RKO (cell line): ENCODE measurements at places on chromosomes 6 and 20.

GRCh38 chr20:23640671-23641667 is 3.2 kb upstream of the CST3 start:
- no peak for DNase-seq

DNA sequence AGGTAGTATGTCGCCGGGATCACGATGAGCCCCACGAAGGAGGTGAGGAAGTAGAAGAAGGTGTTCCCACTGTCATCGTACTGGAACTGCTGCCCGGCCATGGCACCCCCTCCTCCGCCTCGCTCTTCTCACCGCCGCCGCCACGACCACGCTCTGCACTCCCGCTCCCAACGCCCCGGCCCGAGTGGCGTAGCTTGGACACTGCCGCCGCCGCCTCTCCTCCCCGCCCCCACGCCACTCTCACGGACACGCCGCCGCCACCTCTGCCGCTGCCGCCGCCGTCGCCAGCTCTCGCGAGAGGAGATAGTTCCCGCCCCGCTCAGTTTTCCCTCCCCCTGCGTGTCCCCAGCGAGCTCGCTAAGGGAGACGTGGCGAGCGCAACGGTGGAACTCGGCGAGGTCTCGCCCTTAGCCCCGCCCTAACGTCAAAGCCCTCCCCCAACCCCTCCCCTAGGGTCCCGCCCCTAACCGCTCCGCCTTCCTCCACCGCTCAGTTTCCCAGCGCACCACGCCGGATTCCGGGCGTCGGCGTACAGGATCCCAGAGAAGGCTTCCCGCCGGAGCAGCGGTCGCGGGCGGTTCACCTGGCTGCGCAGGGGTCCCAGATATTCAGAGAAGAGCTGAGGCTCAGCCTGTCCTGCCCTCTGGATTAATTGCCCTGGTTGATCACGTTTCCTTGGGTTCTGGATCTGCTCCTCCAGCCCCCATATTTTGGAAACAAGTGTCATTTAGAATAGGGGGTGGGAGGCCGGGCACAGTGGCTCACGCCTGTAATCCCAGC is at the start of gene SEC63:
Gene SEC63 (minus strand): TSS at position 300 of the 780 bp plus-strand sequence. CDS start 199 bp downstream, at position 101.
- DNase-seq = peak; percentile 96

- DNase-seq = no peak
These were observed 20.3 kb downstream of the SOX4 start for GRCh38 chr6:21613809-21614208.

DNA sequence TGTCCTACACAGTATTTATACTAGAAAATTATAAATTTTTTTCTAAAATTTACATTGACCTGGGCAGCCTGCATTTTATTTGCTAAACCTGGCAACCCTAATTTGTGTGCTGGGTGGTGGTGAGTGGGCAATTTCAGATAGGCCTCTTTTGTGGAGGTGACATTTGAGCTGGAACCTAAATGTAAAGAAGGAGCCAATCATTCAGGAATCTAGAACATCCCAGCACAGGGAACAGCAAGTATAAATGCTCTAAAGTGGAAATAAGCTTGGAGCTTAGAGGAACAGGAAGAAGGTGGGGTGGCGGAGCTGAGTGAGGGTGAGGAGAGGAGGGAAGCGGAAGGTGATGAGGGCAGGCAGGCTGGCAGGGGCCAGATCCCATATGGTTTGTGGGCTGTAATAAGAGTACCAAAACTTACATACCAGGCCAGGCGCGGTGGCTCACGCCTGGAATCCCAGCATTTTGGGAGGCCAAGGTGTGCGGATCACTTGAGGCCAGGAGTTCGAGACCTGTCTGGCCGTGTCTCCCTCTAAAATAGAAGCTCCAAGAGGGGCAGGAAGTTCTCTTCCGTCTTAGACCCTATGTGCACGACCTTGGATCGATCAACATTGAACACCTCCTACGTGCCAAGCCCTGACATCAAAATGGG is 549 bp upstream of the CSE1L start:
- DNase-seq = peak; percentile 31

DNA sequence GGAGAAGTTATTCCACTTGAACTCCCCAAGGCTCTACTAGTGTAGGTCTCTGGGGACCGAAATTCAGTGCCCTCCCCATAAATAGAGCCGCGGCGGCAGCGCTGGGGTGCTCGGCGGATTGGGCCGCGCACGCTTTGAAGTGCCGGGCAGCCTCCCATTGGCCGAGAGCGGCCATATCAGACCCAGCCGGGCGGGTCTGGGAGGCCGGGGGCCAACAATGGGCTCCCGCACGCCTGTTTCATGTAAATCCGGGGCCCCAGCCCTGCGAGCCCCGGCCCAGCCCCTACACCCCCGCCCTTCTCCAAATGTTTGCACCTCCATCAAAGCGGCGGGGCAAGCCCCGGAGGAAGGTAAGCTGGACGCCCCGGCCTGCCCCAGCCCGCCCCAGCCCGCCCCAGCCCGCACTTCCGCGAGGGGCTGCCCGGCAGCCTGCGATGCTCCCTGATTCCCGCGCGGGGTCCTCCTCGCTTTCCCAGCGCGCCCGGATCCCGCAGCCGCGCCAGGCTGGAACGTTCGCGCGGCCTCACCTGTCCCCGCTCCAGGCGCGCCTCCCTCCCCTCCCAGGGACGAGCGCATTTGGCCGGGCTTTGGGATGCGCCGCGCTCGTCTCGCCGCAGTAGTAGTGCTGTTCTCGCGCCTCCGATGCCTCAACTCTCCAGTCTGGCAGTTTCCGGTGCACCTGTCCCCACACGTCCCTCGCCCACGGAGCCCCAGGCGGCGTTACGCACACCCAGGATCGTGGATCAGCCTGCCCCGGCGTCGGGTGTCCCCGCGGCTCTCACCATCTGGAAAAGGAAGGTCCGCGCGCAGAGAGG is at the start of gene TBXT:
Gene TBXT (minus strand): TSS at position 51 of the 815 bp plus-strand sequence. CDS start 260 bp downstream, outside the sequence.
- DNase-seq = no peak

DNA sequence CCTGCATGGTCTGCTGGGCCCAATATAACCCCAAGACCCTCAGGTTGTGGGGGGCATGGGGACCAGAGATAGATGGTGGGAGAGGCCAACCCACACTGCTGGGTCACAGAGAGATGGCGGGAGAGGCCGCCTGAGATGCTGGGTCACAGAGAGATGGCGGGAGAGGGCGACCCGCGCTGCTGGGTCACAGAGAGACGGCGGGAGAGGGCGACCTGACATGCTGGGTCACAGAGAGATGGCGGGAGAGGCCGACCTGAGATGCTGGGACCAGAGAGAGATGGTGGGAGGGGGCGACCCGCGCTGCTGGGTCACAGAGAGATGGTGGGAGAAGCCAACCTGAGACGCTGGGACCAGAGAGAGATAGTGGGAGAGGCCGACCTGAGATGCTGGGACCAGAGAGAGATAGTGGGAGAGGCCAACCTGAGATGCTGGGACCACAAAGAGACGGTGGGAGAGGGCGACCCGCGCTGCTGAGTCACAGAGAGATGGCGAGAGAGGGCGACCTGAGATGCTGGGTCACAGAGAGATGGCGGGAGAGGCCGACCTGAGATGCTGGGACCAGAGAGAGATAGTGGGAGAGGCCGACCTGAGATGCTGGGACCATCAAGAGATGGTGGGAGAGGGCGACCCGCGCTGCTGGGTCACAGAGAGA is 133.2 kb downstream of the DLL1 start:
- no peak for DNase-seq

DNA sequence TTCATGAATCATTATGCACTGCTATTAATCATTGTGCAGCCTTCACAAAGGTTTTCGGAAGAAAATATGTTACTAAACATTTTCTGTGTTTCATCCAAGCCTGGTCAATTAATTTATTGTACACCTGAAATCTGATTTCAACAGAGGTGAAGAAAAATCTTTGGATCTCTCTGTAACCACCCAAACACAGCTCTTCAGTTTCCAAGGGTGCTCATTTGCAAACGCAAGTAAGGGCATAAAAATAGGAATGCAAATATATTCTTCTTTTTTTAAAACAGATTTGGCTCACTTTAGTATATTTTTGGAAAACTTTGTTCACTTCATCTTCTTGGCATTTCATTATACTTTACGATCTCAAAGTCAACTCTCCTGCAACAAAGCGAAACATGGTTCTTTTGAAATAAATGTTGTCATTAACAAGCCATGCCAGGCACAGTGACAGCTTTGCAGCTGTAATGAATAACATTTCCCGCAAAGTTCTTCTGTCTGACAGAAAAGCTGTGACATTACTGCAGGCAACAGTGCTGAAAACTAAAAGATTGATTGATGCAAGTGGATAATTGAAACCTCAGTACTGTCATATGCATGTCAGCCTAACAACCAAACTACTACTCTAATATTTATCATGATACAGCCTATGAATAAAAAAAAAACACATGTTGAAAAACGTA is 348.3 kb downstream of the FRK start:
- no peak for DNase-seq

- no peak for DNase-seq
These were observed 343.8 kb downstream of the SYNE1 start for GRCh38 chr6:152293404-152293803.

GRCh38 chr20:53899351-53900167 is 170.8 kb downstream of the BCAS1 start:
- DNase-seq = peak; percentile 81

GRCh38 chr20:32418376-32418775 is 60.2 kb downstream of the ASXL1 start:
- DNase-seq = no peak

DNA sequence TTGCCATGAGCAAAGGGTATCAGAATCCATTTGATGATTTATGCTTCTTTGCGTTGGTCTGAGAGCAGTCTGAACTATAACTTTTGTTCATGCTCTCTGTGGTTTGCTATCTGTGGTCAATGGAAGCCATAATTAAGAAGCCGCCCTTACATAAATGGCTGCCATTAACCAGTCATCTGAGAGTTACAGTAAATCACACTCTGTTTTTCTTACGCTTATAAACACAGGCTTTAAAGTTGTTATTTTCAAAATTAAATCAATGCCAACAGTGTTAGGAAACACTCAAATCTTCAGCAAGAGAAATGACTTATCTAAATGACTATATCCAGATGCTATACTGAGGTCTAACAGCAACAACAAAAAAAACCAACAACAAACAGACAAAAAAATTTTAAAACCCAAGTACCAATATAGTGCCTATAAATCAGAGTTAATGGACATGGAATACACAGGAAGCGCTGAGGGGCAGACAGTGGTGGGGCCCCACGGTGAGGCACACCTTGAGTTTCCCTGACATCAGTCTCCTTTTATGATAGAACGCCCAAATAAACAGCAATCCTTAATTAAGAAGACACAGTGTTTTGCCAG is 108.0 kb upstream of the C6orf118 start:
- DNase-seq = no peak

DNA sequence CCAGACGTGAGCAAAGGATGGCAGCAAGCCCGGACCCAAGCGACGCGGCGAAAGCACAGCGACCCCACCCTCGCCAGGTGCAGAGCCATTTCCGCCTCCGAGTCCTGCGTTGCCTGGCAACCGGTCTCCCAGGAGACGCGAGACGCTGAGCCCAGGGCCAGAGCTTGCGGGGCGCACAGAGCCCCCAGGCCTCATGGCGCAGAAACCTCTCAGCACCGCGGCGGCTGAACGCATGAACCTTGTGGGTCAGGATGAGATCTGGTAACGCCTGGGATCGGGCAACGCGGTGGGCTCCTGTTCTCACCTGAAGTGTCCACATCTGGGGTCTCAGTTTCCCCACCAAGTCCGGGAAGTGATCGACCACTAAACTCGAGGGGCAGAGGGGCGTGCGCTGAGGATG is 77.7 kb downstream of the ANKRD60 start:
- no peak for DNase-seq

GRCh38 chr20:48910347-48910781 is 11.1 kb upstream of the ARFGEF2 start:
- DNase-seq = no peak

DNA sequence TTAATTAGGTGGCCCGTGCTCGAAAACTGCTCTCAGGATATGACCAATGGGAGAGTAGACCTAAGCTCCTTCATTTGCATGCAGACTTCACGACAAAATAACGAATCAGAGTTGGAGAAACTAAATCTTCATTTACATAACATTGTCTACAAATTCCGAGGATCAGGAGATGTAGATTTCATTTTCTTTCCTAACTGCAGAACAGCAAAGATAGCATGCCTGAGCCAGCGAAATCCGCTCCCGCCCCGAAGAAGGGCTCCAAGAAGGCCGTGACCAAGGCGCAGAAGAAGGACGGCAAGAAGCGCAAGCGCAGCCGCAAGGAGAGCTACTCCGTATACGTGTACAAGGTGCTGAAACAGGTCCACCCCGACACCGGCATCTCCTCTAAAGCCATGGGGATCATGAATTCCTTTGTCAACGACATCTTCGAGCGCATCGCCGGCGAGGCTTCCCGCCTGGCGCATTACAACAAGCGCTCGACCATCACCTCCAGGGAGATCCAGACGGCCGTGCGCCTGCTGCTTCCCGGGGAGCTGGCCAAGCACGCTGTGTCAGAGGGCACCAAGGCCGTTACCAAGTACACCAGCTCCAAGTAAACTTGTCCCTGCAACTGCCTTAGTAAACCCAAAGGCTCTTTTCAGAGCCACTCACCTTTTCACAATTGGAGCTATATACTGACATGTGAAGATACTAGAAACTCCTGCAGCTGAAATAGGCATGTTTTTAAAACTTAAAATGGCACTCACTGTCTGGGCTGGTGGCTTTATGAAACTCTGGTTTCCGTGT is 96.5 kb downstream of the HFE start:
- no peak for DNase-seq

GRCh38 chr20:40899344-40899743 is 129.3 kb upstream of the TOP1 start:
- DNase-seq = no peak

GRCh38 chr6:41372832-41373626 is 37.6 kb downstream of the NCR2 start:
- DNase-seq = no peak

DNA sequence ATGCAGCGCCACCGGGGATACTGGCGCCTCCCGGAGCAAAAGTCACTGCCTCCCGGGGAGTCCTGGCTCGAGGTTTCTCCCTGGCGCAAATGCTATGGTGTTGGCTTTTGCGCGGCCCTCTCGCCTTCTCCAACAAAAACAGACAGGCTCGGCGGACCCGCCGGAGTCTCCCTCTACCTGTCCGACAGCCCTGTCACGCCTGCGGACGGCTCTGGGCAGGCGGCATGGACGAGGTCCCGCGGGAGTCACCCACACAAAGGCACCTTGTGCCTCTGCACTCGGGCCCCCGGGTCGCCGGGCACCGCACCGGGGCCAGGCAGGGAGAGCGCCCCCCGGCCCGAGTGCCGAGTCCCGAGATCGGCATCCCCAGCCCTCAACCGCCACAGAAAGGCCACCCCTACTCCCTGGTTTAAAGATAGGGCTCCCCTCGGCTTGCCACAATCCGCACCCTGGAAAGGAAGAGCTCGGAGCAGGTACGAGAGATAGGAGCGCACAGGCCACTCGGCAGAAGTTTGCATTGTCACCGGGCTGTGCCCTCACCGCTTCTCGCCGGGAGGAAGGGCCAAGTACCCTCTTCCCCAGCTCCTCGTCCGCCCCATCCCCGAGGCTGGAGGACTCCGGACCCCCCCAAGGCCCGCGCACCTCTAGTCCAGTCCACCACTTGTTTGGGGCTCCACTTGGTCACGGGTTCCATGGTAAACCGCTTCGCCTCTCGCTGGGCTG is 903 bp downstream of the CNKSR3 start:
- peak; percentile 46 for DNase-seq

- DNase-seq = no peak
These were observed 404.5 kb downstream of the SYNE1 start for GRCh38 chr6:152232501-152233151.

GRCh38 chr20:23095499-23095898 is 9.4 kb upstream of the CD93 start:
- no peak for DNase-seq

- no peak for DNase-seq
These were observed 8.3 kb upstream of the AVP start for GRCh38 chr20:3092611-3093379.

- DNase-seq = no peak
These were observed 105.9 kb downstream of the SLC35F1 start for GRCh38 chr6:118012944-118013343.

GRCh38 chr6:131366223-131366622 is 206.8 kb upstream of the ARG1 start:
- DNase-seq = no peak

- no peak for DNase-seq
These were observed 54.6 kb upstream of the PIM1 start for GRCh38 chr6:37115236-37115895.
